CD4-positive, alpha-beta T cell treated with Interleukin-21 for 1 hour (primary cell): ENCODE measurements at places on chromosomes 12 and 14.

- peak; percentile 73 for DNase-seq
Measured at GRCh38 chr12:113152835-113153814, 3.6 kb downstream of the CFAP73 start.

GRCh38 chr12:26741584-26742227 is 91.3 kb downstream of the ITPR2 start:
- DNase-seq = no peak

- DNase-seq = no peak
Measured at GRCh38 chr14:23382731-23383440, 6.0 kb downstream of the CMTM5 start.

DNA sequence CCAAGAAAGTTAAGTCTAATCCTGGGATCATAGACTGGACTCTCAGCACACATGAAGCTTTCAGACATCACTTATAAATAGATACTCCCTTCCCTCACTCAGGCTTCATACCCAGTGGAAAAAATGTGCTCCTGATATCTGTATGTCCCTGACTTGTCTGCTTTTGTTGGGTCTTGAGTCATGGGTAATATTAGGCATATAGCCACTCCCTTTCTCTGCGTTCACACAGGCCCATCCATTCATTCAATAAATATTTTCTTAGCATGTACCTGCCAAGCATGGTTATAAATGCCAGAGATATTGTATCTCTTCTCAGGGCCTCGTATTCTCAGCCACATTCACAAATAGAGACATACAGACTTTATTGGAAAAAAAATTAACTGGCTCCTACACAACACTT is 43.5 kb downstream of the COX16 start:
- no peak for DNase-seq

- DNase-seq = no peak
Measured at GRCh38 chr12:103469719-103470118, 26.0 kb downstream of the C12orf42 start.

GRCh38 chr12:49928471-49928870 is 22.1 kb upstream of the AQP2 start:
- no peak for DNase-seq

DNA sequence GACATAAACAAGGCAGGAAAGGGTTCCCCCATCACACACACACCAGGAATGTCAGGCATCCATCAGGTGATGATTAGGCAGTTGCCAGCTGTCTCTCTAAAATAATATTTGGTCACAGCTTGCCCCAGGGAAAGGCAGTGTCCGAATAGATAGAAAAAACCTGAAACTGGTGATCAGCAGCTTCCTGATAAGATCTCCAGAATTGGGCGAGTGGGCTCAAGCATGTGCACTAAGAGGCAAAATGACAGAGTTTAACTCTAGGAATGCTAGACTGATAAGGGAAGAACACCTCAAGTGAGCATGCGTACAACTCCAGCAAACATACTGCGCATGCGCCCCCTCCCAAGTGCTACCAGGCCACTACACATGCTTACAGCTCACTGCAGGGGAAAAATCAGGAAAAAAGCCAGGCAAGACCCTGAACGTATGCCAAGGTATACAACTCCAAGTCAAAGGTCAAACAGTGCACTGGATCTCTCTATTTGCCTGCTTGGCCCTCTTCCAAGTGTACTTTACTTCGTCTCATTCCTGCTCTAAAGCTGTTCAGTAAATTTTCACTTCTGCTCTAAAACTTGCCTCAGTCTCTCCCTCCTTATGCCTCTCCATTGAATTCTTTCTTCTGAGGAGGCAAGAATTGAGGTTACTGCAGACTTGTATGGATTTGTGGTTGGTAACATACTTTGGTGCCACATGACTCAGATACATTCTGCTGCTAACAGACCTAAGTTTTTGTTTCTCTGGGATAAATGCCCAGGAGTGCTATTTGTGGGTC is 73.5 kb upstream of the VASH1 start:
- DNase-seq = no peak

- no peak for DNase-seq
Measured at GRCh38 chr12:121916719-121917118, 1.7 kb upstream of the CFAP251 start.

DNA sequence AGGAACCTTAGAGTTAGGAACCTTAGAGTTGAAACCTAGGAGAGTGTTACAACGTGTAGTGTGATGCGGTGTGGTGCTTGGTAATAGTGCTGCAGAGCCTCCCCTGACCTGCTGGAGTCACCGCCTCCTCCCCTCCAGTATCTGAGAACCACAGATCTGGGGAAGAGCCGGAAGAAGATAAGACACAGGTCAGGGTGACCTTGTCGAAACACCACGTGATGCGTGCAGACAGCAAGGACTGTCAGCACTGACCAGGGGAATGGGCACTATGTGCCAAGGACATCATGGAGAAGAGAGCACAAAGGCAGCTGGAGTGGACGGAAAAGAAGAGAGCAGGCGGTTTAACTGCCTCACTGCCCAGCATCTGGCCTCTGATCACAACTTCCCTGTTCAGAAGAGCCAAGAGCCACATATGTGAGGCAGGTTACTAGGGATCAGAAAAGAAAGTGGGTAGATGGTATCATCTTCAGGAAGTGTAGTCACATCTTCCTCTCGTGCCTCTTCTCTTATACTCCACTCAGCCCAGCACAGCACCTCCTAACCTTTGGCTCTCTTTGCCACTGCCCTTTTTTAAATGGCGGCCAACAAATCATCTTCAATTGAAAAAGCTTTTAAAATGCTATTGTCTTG is 93.7 kb downstream of the TESC start:
- DNase-seq = no peak

GRCh38 chr14:55579724-55580469 is at the start of gene KTN1:
Gene KTN1 (plus strand): TSS chr14:55580207. CDS start chr14:55612049, 31,842 bp downstream.
- DNase-seq = peak; percentile 83

- DNase-seq = no peak
Measured at GRCh38 chr14:104103446-104104075, 18.1 kb downstream of the ASPG start.

- peak; percentile 31 for DNase-seq
Measured at GRCh38 chr12:108495054-108495453, 20.0 kb upstream of the FICD start.

GRCh38 chr12:14460212-14460841 is 94.8 kb downstream of the ATF7IP start:
- no peak for DNase-seq

DNA sequence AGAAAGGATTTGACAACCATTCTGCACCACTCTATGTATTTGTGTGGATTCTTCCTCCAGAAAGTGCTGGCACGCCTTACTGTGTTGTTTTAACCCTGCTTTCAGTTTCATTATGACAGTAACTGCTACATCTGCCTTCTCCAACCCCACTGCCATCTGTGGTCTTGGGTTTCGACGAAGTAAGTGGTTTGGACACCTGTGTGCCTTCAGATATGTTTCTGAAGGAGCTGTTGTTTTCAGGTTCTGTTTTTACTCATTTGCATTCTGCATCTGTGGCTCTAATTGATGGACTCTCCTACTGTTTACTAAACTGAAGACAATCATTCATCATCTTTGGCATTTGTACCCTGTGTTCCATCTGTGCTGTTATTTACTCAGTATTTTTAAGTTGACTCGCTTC is 4.1 kb downstream of the TSHR start:
- peak; percentile 75 for DNase-seq

GRCh38 chr12:39605996-39606395 is 13.6 kb downstream of the ABCD2 start:
- no peak for DNase-seq

DNA sequence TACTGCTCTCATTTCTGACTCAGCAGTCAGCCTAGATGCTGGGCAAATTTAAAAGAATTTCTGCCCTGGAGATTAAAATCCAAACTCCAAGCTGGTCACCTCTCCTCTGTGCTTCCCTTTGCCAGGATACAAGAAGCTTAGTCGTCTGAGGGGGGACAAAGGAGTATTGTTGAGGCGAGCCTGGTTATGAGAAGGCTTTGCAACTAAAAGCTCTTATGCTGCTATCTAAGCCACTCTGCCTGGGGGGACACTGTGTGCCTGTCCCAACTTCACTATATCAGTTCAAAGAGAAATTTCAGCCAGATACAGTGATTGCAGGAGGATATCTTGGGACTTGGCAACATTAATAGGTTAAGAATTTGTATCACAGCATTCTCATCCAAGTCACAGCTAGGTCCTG is 10.8 kb upstream of the PLEKHH1 start:
- no peak for DNase-seq

DNA sequence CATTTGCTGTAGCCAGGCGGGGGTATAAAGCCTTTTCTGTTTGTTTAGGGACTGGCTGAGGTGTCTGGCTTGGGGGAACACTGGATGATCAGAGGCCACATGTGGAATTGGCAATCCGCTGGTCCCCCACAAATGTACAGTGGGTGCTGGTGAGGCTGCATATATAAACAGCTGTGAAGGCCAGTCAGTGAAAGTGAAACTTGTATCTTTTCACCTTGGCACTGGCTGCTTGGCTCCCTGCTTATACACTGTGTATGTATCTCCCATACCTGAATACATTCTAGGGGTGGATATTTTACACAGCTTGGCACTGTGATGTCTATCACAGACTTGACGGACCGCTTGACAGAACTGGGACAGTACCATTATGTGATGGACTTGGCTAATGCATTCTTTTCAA is 246.8 kb upstream of the AVPR1A start:
- DNase-seq = no peak

GRCh38 chr12:67269633-67270573 is 745 bp downstream of the CAND1 start:
- peak; percentile 58 for DNase-seq

DNA sequence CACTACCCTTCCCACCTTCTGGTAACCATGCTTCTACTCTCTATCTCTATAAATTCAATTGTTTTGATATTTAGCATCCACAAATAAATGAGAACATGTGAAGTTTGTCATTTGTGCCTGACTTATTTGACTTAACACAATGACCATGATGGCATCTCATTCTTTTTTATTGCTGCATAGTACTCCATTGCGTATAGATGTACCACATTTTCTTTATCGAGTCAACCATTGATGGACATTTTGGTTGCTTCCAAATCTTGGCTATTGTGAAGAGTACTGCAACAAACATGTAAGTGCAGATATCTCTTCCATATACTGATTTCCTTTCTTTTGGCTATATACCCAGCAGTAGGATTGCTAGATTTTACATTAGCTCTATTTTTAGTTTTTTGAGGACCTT is 73.6 kb downstream of the PTPRQ start:
- DNase-seq = no peak

GRCh38 chr12:98420461-98420860 is 94.9 kb upstream of the TMPO start:
- no peak for DNase-seq

DNA sequence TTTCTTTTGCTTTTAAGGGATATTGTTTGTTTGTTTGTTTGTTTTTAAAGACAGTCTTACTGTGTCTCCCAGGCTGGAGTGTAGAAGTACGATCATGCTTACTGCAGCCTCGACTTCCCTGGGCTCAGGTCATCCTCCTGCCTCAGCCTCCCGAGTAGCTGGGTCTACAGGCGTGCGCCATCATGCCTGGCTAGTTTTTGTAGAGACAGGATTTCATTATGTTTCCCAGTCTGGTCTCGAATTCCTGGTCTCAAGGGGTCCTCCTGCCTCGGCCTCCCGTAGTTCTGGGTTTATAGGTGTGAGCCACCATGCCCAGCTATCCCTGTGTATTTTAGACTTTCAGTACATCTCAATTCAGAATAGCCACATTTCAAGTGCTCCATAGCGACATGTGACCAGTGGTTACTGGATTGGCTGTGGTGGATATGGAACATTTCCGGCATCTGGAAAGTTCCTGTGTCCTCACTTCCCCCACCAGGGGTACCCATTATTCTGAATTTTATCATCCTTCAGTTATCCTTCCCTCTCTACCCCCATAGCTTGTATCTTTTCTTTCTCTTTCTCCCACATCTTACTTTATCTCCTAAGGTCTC is 61.1 kb downstream of the HRK start:
- DNase-seq = no peak

GRCh38 chr14:58671436-58671835 is 33.7 kb downstream of the DACT1 start:
- DNase-seq = no peak

DNA sequence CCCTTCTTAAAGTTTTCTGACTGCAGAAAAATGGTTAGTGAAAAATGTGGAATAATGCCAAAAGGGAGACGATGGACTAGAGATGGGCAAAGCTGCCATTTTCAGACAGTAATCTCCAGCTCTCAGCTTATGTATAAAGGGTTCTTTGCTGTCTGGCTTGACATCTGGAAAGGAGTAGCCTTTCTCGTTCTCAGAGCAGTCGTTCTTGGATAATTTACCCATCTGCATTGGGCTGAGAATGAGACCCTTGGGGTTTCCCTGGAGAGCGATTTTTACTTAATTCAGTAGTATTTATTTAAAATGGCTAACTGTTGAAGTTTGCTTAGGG is 1.2 kb downstream of the NUDT4 start:
- no peak for DNase-seq

DNA sequence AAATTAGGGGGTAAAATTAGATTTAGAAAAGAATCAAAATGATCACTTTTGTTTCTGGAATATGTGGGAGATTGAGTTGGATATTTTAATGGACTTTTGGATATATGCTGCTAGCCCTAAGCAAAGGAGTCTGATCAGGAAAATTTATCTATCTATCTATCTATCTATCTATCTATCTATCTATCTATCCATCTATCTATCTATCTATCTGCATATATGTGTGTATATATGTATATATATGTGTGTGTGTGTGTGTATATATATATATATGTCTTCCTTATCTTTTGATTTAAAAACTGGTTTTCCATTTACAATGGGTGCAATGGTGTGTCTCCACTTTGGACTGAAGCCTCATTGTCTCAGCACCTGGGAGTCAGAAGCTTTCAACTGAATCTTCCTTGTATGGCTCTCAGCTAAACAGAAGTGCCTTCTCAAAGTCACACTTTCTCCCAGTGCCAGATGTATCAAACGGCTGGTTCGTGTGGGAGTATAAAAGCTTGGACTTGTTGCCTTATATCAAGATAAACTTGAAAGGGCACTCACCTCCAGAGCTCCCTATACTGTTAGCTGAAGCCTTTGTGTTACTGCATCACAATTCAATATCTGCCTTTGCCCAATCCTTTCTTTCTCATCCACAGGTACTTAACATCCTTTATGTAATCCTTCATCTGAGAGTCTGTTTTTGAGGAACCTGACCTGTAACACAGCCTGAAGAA is 31.6 kb upstream of the CD69 start:
- DNase-seq = no peak
